Activated CD4-positive, CD25-positive, alpha-beta regulatory T cell treated with anti-CD3 and anti-CD28 coated beads, Interleukin-2, amount 50 U/mL, for 72 hours (primary cell): ENCODE measurements at places on chromosomes 6 and 20.

DNA sequence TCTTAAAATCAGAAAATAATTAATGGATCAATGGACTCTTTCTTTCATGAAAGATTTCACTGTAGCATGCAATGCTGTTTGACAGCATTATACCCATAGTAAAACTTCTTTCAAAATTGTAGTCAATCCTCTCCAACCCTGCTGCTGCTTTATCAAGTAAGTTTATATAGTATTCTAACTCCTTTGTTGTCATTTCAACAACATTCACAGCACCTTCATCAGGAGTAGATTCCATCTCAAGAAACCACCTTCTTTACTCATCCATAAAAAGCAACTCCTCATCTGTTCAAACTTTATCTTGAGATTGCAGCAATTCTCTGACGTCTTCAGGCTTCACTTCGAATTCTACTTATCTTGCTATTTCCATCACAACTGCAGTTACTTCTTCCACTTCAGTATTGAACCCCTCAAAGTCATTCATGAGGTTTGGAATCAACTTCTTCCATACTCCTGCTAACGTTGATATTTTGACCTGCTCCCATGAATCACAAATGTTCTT, 26.4 kb upstream of the BACH2 start:
- no peak for DNase-seq

DNA sequence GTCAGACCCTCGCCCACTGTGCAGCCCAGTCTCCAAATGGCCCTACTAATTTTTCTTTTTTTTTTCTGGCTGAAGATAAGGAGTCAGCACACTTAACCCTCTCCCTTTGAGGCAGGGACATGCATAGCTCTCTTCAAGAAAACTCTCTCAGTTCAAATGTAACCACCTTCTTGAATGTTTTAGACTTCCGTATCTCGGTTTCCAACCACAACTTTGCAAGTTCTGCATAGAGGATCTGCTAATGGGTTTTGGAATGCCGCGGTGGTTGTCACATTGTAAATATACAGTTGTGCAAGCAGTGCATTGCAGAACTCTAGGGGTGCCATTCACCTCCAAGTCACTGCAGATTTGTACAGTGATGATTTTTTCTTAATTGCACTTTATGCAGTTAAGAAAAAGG, 59.4 kb upstream of the SLC35B3 start:
- no peak for DNase-seq

DNA sequence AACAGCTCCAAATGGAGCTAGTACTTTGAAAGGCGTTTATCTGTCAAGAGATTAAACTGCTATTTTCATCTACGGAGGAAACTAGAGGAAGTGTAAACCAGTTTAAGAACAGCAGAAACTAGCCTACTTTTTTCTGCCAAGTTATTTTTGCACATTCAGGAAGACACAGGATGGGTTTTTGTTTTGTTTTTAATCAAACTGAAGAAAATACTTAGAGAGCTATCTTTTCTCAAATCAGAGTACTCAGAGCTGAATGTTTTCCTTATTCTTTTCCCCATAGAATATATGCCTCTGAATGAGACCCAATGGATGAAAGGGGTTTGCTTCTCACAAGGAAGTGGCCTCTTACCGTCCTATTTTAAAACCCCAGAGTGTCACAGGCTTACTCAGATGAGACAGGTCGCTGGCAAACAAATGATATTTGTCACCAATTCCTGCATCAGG, 538.5 kb downstream of the CD83 start:
- no peak for DNase-seq

GRCh38 chr20:13401596-13401995, 180.5 kb downstream of the ISM1 start:
- no peak for DNase-seq

DNA sequence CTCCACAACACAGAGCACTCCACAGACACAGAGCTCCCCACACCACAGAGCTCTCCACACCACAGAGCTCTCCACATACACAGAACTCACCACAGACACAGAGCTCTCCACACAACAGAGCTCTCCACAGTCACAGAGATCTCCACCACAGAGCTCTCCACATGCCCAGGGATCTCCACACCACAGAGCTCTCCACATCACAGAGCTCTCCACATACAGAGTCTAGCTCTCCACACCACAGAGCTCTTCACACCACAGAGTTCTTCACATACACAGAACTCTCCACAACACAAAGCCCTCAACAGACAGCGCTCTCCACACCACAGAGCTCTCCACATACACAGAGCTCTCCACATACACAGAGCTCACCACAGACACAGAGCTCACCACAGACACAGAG, 55.3 kb downstream of the ERMARD start:
- no peak for DNase-seq

GRCh38 chr20:16446991-16447390, 126.3 kb downstream of the KIF16B start:
- no peak for DNase-seq

DNA sequence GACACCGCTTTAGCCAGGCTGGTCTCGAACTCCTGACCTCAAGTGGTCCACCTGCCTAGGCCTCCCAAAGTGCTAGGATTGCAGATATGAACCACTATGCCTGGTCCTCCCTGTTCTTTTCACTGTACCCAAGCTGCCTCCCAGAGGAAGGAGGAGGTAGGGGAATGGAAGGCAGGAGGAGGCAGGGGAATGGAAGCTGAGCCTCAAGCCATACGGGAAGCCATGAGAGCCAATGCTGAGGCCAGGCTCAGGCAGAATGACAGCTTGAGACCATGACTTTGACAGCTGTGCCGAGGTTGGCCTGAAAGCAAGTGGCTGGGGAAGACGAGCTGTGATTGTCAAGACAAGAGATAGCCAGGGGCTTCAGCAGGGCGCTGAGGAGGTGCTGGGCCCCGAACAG, 13.6 kb upstream of the ZNF335 start:
- no peak for DNase-seq

- DNase-seq, result no peak
These were observed 56.0 kb downstream of the ADGRB3 start for GRCh38 chr6:68691120-68691519.

DNA sequence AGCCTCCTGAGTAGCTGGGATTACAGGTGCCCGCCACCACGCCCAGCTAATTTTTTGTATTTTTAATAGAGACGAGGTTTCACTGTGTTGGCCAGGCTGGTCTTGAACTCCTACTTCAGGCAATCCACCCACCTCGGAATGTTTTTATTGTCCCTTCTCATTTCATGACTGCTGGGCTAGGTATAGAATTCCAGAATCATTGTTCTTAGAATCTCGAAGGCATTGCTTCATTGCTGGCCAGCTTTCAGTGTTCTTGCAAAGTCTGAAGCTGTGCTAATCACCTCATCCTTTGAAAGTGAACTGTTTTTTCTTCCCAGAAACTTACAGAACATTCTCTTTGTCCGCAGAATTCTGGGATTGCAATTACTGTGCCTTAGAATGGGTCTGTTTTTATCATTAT, 49.0 kb downstream of the PTPN1 start:
- DNase-seq, result no peak

DNA sequence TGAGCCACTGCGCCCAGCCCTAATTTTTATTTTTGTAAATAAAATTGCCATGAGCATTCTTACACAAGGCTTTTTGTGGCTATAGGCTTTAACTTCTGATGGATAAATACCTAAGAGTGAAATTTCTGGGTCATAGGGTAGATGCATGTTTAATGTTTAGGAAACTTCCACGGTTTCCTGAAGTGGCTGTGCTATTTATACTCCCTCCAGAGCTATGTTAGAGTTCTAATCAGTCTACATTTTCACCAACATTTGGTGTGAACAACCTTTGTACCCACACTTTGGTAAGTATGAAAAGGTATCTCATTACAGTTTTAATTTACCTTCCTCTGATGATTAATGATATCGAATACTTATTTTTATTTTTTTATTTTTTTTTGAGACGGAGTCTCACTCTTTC, 6.1 kb upstream of the MAS1 start:
- no peak for DNase-seq

- DNase-seq, result no peak
These were observed 55.4 kb upstream of the SIRPG start for GRCh38 chr20:1712634-1713624.

- DNase-seq, result no peak
These were observed 40.5 kb upstream of the NCOA3 start for GRCh38 chr20:47461120-47461685.

DNA sequence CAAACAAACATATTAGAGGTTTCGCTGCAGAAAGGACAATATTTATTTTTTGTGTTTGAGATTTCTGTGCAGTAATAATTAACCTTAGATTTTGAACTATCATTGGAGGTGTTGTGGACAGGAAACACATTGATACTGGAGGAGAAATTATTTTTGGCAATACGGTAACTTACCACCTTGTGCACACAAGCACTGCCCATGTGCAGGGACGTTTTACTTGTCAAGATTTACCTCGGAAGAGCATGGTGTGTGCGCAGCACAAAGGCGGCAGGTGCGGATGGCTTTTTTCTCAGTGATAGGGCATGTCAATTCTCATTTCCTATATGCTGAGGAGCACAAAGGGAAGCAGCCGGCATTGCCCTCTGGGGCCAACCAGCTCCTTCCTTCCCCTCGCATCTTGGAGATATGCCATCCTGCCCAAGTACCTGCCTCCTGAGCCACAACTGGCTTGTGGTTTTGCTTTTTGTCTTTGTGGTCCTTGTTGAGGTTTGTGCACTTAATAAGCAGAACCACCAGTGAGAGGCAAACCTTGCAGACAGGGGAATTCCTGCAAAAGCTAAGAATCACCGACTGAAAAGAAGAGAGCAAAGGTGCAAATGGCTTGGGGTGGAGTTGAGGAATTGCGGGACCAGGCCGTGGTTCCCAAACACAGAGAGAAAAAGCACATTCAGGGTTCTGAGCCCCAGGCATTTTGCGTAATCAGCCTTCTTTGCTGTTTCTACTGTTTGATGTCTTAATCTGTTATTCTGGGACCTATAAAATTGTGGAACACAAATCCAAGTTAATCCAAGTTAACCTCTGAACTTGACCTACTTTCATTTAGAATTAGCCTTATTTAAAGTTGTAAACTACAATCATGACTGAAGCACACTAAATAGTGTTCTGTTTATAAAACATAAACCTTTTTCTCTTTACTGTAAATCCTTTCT, 21.9 kb downstream of the SAMD5 start:
- no peak for DNase-seq

GRCh38 chr20:45765980-45766379, 25.7 kb downstream of the WFDC3 start:
- no peak for DNase-seq

GRCh38 chr20:52025938-52026337, 165.6 kb downstream of the ZFP64 start:
- no peak for DNase-seq

DNA sequence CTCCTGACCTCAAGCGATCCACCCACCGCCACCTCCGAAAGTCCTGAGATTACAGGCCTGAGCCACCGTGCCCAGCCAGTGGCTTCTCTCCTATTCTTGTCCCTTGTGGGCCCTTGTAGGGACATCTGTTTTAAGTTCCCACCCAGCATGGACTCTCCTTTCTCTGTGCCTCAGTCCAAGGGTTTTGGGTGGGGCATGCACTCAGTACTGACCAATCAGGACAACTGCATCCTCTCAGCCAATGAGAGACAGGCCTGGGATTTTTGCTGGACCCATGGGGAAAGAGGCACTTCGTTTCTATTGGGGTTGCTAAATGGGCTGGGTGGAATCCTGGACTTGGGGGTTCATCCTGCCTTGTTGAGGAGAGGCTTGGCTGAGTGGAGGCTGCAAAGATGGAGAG, 34.4 kb downstream of the SNAI1 start:
- DNase-seq, result no peak

GRCh38 chr20:38357653-38358207, 11.4 kb downstream of the LBP start:
- no peak for DNase-seq

DNA sequence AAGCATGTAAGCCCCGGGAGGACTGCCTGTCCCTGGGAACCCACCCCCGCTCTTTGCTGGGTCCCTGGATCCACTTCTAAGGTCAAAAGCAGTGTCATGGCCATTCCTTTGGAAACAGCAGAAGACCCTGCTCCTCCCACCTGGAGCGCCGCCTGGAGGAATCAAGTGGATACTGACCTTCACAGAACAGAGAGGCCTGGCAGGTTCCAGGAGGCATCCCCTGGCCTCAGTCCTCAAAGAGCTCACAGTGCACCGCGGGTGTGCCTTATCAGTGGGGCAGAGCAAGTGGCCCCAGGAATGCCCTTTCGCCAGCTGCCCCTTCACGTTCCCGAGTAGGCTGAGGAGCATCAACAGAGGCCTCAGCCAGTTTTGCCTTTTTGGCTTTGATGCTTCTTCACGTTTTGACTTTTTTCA, 11.1 kb upstream of the SLC4A11 start:
- no peak for DNase-seq

GRCh38 chr6:133337308-133337707, 96.2 kb downstream of the EYA4 start:
- DNase-seq, result no peak

DNA sequence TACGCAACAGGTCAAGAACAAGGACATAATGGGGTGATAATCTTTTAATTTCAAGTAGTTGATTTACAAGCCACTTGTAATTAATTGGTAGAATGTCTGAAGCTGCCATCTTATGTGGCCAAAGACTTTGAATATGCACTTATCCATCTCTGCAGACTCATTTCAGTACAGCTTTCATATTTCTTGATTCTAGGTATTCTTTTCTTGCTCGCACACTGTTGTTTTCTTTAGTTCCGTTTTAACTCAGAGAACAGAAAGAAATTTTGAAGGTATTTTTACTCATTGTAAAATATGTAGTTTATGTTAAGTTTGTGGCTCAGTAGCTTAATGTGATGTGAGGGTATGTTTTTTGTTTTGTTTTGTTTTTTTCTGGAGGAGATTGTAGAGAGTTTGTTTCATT, 73.9 kb downstream of the UBR2 start:
- no peak for DNase-seq

DNA sequence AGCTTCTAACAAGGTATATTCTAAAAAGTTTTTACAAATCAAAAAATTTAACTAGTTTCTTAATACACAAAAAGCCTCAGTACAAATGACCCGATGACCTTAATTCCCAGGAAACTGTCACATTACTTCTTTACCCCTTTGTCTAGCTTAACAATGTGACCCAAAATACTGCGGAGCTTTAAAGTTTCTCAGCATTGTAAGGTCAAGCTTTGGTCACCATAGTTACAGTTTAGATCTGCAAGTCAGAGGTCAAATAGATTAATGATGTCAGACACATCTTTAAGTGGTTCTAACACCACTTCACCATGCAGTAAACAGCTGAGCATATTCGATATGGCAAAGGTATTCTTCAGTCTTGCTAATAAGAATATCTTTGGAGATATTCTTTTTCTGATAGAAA, 36.8 kb upstream of the FLRT3 start:
- DNase-seq, result no peak

GRCh38 chr6:30149858-30150550, 11.0 kb downstream of the TRIM10 start:
- no peak for DNase-seq

GRCh38 chr20:9392892-9393857, 121.2 kb upstream of the LAMP5 start:
- DNase-seq, result no peak

GRCh38 chr6:134331256-134331655, 13.3 kb upstream of the SGK1 start:
- DNase-seq, result no peak
